ENCODE measurements at places on chromosomes 11 and 22.

DNA sequence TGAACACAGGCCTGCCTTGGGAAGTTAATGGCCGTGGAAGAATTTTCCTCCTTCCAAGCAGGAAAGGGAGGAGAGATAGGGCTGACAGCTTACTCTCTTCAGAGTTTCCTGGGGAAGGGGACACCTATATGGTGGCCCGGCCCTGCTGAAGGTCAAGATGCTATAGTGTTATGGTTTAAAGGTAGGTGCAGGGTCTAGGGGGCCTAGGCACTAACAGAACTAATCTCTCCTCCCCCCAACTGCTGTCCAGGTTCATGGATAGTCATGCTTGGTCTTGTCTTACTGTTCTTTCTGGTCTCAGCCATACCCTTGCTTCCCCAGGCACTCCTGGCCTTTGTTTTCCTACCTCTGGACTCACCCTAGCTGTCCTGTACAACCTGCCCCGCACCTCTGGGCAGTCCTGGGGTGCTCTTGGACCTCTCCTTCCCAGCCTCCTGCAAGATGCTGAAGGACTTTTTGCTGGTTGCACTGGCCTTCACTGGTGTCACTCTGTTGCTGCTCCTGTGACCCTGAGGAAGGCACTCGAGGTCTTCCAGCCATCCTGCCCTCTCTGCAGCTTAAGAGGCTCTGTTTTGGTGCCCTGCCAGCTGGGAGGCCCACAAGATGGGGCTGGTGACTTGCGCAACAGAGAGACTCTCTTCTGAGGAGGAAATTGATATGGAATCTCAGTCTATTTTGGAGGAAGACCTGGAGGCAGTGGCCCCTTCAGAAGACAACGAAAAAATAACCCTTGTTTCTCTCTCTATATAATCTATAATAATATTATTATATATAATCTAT lies 17.9 kb downstream of the SEC14L3 start:
- no peak for DNase-seq

GRCh38 chr11:108491936-108492335 lies 6.2 kb downstream of the POGLUT3 start:
- DNase-seq: no peak

DNA sequence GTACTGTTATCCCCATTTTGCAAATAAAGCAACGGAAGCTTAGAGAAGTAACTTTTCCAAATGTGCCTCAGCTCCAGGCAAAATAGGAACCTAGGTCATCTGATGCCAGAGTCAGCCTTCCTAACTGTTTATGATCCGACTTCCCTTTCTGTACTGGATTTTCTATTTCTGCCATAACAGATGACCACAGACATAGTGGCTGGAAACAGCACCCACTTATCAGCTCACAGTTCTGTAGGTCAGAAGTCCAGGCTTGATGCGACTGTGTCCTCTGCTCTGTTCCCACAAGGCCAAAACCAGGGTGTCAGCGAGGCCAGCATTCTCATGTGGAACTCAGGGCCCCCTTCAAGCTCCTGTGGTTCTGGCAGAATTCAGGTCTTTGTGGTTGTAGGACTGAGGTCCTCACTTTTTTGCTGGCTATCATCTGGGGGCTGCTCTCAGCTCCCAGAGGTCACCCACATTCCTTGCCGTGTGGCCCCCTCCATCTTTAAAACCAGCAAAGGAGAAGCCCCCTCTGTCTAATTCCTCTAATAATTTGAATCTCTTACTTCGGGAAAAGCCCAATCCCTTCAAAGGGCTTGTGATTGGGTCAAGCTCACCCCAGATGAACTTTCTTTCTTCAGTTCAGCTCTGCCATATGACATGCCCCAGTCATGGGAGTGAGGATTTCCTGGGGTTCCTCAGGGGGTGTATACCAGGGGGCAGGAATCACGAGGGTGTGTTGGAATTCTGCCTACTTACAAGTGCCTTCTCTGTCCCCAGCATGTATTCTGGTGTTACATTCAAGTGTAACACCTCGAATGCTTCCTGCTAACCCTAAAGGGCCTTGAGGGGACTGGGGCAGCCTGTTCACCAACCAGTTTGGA lies 15.3 kb downstream of the KCNJ5 start:
- DNase-seq: no peak

DNA sequence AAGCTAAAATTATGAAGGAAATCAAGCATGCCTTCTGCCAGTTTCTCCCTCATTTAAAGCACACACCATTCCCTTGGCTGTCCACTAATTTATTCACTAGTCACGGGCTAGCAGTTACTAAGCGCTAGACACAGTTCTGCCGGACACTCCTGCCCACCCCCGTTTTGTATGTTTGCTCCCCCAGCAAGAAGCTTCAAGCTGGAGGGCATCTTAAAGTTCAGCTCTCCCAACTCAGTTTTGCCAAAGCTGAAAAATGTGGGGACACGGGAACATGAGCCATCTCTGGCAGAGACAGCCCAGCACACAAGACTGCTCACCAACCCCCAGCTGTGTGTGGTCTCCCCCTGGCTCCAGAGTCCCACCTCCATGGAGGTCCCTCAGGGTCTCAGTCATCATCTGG lies 263.6 kb downstream of the BRD1 start:
- DNase-seq: peak; percentile 67

DNA sequence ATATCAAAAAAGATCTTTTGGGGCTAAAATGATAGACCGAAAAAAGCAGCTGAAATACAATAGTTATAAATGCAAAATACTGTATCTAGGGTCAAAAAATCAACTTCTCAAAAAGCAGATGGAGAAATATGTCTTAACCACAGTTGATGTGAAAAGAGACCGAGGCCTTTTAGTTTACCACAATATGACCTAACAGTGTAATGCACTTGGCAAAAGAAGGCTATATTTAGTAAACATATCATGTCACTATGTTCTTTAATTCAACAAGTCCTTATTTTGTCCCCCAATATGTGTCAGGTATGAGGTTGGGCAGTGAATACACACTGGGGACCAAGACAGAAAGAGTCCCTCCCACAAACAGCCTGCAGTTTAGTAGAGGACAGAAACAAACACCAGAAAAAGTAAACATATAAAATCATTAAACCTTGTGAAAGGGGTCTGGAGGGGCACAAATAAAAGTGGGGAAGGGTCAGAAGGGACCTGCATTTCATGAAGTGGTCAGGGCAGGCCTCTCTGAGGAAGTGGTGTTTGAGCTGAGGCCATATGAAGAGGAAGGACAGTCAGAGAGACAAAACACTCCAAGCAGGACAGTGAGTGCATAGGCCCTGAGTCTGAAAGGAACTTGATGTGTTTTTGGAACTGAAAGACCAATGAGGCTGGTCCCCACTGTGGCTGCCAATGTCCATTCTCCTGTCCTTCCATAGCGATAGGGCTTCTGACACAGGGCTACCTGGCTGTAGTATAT lies 53.4 kb downstream of the LIF start:
- DNase-seq: no peak

- peak; percentile 66 for DNase-seq
Observed at GRCh38 chr11:3006505-3007260, 14.6 kb upstream of the NAP1L4 start.
